Stimulated activated CD8-positive, alpha-beta memory T cell treated with anti-CD3 and anti-CD28 coated beads, Interleukin-4, amount 100 ng/mL, for 24 hours (primary cell): ENCODE measurements at places on chromosomes 12 and 14.

DNA sequence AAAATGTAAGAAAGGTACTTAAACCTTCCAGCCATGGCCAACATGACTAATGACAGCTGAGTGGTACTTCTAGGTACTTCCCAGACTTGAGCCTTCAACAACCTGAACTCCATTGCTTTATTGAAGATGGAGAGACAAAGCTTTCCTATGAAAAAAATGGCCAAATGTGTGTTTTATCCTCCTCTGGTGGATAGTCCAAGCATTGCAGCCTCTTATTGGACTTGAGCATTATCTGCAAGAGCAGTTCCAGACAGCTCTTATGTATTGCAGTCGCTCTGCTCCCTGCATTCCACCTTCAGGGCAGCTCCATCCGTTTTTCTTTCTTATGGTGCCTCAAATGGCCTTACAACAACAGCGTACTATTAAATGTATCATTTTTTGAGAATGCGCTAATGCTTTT is 588.2 kb downstream of the NRXN3 start:
- no peak for DNase-seq

- DNase-seq = no peak
Measured at GRCh38 chr14:59123975-59124374, 64.5 kb upstream of the DAAM1 start.

- DNase-seq = no peak
Measured at GRCh38 chr12:88451205-88451604, 129.1 kb downstream of the KITLG start.

DNA sequence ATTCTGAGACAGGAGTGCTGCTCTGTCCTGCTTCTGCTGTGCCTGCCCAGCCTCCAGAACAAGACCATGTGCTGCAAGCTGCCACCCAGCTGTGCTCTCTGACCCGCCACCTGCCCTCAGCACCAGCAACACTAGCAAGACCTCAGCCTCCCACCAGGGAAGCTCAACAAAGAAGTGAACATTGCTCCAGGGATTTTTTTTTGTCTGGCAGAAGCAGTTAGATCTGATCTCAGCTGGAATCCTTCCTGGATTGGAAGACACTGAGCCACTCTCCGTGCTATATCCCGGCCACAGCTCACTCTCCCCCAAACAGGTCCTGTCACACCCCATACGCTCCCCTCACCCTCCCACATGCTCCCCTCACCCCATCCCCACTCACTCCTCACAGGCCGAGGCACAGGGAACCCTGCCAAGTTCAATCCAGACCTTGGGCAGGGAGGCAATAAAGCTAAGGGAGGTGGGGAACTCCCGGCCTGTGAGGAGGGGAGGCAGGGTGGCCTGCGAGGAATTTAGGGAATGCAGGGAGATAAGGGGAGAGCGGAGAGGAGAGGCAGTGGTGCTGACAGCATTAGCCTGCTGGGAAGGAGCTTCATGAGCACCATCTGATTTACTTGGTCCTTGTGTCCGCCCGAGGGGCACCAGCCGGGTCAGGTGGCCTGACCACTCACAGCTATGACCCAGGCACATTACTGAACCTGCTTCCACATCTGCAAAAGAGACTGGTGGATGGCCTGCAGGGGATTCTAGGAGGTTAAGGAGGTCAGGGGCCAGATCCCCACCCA is 29.7 kb downstream of the CCDC85C start:
- no peak for DNase-seq

GRCh38 chr12:52149651-52150241 is 42.1 kb downstream of the KRT80 start:
- no peak for DNase-seq
